ENCODE measurements at places on chromosomes 13 and 19. TPM values are rescaled to one million over a fixed set of nuclear protein-coding genes. Genes with fewer than 3 reads are reported as not detected.

Gene TRAPPC2B
- total RNA-seq = 13.2 TPM

Gene MEIOSIN
- total RNA-seq = not detected

Gene ZNF536
- total RNA-seq = 0.09 TPM

Gene KLK15
- not detected for total RNA-seq

Gene ZNF888
- total RNA-seq = 3.7 TPM

Gene THSD8
- total RNA-seq = 0.46 TPM

Gene FPR1
- total RNA-seq = 0.14 TPM

Gene VSIG10L
- 0.28 TPM for total RNA-seq

Gene LIM2
- not detected for total RNA-seq

Gene PEAK3
- total RNA-seq = not detected

Gene KLK14
- total RNA-seq = not detected

Gene MUC16
- total RNA-seq = not detected

Gene CRX
- total RNA-seq = not detected

Gene ZNF560
- 0.57 TPM for total RNA-seq

Gene VSTM2B
- not detected for total RNA-seq

Gene GNA15
- under 0.01 TPM for total RNA-seq
